ENCODE measurements at places on chromosomes 1 and 21.

DNA sequence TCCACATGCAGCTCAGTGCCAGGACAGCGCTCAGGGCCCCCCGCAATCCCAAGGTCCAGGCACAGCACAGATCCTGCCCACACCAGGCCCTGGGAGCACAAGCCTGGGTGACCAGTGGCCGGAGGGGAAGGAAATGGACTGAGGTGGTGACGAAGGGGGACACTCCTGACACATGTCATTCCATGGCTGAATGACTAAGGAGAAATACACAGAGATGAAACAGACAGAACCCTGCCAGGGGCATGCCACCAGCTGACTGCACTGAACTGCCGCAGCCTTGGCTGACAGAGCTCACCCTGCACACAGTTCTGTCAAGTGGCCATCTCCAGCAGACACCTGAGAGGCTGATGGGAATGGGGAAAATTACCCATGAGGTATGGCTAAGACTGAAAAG is 56.1 kb downstream of the HSF2BP start:
- no peaks in the 10 kb centered on the region for H3K4me1 ChIP-seq
- no peak for DNase-seq
- no peak overlapping the region for H3K4me3 ChIP-seq
- no peaks in the 10 kb centered on the region for H3K36me3 ChIP-seq
- H3K27me3 ChIP-seq = no peaks in the 10 kb centered on the region

- peak; percentile 26 for DNase-seq
- peak overlapping the region; percentile 49 for H3K4me3 ChIP-seq
- H3K36me3 ChIP-seq = peaks cover 3% of the 10 kb centered on the region
These were observed 233.0 kb upstream of the IRF2BP2 start for GRCh38 chr1:234842726-234843641.

- H3K27ac ChIP-seq = no peak overlapping the region
- H3K4me3 ChIP-seq = no peak overlapping the region
- H3K4me1 ChIP-seq = peaks cover 5% of the 10 kb centered on the region
These were observed 72.3 kb downstream of the RGL1 start for GRCh38 chr1:183877053-183877720.

GRCh38 chr1:46480959-46481646 is 8.5 kb upstream of the DMBX1 start:
- H3K27ac ChIP-seq = no peak overlapping the region
- DNase-seq = no peak
- no peak overlapping the region for H3K4me3 ChIP-seq
- H3K27me3 ChIP-seq = peaks cover 39% of the 10 kb centered on the region
- no peaks in the 10 kb centered on the region for H3K4me1 ChIP-seq
- H3K36me3 ChIP-seq = no peaks in the 10 kb centered on the region

DNA sequence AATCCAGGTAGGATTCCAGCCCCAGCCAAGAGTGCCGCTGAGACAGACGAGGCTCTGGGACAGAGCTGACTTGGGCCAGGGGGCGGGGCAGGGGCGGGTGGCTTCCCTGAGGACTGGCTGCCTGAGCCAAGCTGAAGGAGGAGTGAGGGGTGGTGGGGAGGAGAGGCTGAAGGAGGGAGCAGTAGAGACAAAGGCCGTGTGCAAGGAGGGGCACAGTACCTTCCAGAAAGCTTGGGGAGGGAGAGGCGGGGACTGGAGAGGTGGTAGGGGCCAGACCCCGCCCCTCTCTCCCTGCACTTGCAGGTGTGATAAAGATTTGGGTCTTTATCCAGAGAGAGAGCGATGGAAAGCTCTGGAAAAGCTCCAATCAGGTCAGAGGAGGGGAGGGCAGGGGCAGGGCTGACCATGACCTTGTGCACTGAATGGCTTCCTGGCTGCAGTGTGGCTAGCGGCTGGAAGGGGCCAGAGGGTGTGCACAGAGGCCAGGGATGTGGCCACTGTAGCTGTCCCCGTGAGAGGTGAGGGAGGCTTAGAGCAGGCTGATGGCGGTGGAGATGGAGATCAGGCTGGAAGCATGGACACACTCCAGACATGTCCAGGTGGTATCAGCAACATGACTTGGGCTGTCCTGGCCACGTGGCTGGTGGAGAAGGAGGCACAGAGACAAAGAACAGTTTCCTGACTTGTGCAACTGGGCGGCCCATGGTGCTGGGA is 6.7 kb upstream of the EPHA8 start:
- no peaks in the 10 kb centered on the region for H3K36me3 ChIP-seq
- peaks cover 89% of the 10 kb centered on the region for H3K27me3 ChIP-seq
- no peak overlapping the region for H3K4me3 ChIP-seq

- no peaks in the 10 kb centered on the region for H3K27me3 ChIP-seq
- DNase-seq = no peak
- peak overlapping the region; percentile 93 for H3K27ac ChIP-seq
- H3K4me3 ChIP-seq = peak overlapping the region; percentile 99
These were observed 2.3 kb downstream of the DHX9 start for GRCh38 chr1:182841368-182841988.

All from central memory CD8-positive, alpha-beta T cell (primary cell).